GM04503 (cell line): ENCODE measurements at places on chromosomes 16 and 17.

- no peak for DNase-seq
Observed at GRCh38 chr17:74361230-74362068, at the start of gene BTBD17. BTBD17 (minus strand) TSS chr17:74361868; CDS start chr17:74361819, 49 bp downstream.

- DNase-seq = no peak
Observed at GRCh38 chr16:7182510-7183109, 150.0 kb upstream of the RBFOX1 start.

- no peak for DNase-seq
Observed at GRCh38 chr16:86317813-86318650, 192.3 kb upstream of the FOXF1 start.

- DNase-seq = no peak
Observed at GRCh38 chr16:16915771-16916170, 536.8 kb downstream of the NPIPA7 start.

DNA sequence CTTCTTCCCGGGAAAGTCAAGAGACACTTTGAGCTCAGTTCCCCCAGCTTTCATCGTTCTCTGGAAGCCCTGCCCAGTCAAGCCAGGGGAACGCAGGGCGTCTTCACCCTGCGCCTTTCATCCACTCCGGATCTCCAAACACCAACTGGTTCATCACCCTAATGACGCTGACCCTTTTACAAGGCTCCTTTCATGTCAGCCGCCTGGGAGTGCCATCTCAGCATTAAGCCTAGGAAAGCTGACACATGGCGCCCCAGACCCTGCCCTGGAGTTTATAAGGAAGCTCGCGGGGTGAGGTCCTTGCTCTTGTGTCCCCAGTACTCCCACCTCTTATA lies 594 bp upstream of the DNAJC7 start:
- DNase-seq = no peak
